Fibroblast of the conjunctiva (primary cell): ENCODE measurements at places on chromosomes 1 and 21.

GRCh38 chr1:185409763-185410528 is 92.9 kb upstream of the IVNS1ABP start:
- DNase-seq: no peak

DNA sequence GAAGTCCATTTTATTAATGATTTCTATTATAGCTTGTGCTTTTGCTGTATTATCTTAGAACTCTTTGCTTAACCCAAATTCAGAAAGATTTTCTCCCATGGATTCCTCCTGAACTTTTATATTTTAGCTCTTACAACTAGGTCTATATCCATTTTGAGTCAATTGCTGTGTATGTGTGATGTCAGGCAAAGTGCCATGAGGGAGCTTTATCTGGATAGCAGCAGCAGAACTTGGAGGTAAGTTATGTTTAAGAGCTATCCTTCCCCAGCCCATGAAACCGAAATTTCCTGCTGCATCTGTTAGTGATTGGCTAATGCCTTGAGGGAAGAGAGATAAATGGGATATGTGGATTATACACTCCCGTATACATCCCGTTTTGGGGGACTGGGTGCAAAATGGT is 29.9 kb downstream of the ADAM30 start:
- DNase-seq: no peak

DNA sequence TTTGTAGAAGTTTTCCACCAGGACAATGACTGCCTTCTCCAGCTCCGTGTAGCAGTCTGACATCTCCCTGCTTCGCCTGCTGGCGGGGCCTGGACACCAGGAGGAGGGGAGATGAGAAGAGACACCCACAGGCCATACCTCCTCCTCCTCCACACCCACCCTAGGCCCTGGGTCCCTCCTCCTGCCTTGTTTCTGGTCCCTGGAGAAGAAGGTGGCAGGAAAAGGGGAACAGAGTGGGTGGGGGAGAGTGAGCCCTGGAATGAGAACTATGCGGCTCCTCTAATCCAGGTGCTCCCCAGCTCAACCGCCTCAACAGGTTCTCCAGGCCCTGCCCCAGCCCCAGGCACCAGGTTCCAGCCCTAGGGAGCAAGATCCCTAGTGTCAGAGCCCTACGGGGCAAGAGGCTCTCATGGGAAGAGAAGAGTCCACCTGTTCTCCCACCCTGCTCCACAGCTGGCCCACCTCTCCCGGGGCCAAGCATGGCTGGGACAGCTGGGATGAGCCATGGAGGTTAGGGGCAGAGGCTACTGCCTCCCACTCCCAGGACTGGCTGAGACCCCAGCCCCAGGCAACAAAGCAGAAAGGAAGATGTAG is 4.8 kb downstream of the S100A16 start:
- no peak for DNase-seq

GRCh38 chr1:218900615-218901014 is 273.1 kb upstream of the LYPLAL1 start:
- no peak for DNase-seq

- DNase-seq: no peak
Observed at GRCh38 chr1:207288315-207288714, 33.2 kb upstream of the CD55 start.

- DNase-seq: no peak
Observed at GRCh38 chr1:159786966-159787365, 6.2 kb downstream of the DUSP23 start.

GRCh38 chr1:175520186-175520585 is 223.2 kb downstream of the TNR start:
- DNase-seq: no peak

DNA sequence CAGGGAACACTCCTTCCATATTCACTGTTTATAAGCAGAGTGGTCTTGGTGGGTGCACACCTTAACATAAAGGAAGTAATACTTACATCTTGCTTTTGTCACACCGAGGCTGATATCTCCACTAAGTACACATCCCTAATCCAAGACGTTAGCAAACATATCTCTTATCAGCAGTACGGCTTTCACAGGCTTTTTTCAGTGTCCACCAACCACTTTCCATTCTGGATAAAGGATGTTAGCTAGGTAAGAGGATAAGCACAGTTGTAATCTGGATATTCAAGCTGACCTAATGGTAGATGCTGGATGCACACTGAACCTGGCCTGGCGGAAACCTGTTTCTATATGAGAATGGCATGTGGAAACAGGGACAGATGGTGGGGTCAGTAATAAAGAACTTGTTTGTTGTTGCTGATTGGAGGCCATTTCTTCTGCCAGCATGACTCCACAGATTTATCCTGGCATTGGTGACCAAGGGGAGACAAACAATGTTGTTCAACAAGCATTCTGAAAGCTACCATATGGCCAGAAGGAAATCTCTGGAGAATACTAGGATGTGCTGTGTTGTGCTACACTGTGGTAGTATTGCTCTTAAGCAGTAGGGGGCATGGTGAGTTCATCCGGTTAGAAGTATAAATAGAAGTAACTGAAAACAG is 416.4 kb downstream of the PTBP2 start:
- peak; percentile 80 for DNase-seq

DNA sequence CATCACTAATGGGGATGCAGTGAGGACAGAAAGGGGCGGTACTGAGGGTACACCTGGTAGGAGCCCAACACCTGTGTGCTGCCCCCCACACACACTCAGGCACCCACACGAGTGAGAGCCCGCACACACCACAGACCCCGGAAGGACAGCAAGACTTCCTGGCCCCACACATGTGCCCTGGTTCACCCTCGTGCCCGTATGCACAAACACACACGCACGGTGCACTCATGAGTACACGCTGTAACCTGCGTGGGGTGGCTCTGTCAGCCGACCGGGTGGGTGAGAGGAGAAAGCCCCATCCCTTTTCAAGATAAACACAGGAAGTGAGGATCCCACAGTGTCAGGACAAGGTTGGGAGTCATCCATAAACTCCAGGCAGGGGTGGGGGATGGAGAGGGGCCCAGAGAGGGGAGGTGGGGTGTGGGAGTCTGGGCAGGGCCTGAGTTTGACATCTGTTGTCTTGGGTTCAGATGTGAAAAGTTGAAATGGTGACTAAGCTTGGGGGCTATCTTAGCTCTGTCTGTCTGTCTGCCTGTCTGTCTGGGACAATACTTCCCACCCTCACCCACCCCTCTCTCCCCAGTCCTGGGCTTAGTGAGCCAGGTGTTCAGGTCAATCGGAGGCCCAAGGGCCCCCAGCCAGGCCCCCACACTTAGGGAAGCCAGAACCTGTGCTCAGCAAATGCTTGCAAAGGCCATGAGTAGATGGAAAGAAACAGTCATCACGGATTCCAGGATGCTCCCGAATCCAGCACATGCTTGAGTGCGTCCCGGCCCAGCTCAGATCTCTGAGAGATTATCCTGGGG is 119.8 kb upstream of the ZBTB40 start:
- DNase-seq: no peak
